ENCODE measurements at places on chromosomes 16 and 17.

- DNase-seq, result no peak
These were observed 3.1 kb downstream of the MINK1 start for GRCh38 chr17:4836221-4836620.

DNA sequence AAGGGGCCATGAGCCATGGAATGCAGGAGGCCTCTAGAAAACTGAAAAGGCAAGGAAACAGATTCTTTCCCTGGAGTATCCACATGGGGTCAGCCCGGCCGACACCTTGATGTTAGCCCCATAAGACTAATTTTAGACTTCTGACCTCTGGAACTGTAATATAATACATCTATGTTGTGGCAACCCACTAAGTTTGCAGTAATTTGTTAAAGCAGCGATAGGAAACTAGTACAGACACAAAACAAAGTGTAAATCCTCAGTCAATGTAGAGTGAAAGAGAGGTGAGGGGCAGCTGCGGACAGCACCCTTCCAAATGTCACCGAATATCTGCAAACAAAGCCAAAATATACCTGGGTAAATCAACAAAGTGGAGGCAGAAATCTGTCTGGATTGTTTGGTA lies 7.2 kb upstream of the SIAH1 start:
- DNase-seq, result no peak

- DNase-seq, result no peak
These were observed 7.8 kb downstream of the SHCBP1 start for GRCh38 chr16:46613352-46613751.

DNA sequence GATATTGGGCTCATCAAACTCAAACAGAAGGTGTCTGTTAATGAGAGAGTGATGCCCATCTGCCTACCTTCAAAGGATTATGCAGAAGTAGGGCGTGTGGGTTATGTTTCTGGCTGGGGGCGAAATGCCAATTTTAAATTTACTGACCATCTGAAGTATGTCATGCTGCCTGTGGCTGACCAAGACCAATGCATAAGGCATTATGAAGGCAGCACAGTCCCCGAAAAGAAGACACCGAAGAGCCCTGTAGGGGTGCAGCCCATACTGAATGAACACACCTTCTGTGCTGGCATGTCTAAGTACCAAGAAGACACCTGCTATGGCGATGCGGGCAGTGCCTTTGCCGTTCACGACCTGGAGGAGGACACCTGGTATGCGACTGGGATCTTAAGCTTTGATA lies 2.6 kb upstream of the HPR start:
- no peak for DNase-seq

DNA sequence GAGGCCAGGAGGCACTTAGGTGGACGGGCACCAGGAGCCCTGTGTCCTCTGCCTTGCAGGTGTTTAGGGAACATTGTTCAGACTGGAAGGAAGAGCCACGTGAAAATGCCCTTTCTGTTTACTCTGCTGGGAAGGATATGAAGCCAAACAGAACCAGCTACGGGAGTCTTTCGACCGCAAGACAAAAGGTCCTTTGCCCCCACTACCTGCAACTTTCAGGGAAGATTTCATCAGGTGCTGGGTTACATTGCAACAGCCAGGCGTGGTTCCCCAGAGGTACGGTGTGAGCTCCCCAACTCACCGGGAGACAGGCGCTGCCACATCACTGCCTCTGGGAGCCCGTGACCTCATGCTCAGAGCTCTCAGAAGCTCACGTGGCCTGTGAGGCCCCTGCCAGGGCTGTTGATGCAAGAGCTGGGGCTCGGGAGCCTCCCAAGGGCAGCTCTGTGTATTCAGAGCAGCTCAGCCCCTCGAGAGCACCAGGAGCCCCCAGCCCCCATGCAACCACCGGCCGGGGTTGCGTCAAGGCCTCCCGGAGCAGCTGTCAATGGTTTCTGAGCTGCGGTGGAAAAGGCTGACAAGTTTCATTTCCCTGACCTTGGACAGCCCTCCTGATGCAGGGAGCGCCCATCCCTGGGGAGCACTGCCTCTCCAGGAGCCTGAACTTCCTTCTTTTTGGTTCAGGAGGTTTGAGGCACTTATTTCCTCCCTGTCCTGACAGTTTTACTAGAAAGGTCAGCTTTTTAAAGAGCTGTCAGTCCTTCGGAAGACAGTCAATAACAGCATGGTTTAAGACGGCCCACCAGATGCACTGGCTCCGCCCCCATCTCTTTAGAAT lies 42.1 kb downstream of the TBC1D16 start:
- no peak for DNase-seq

DNA sequence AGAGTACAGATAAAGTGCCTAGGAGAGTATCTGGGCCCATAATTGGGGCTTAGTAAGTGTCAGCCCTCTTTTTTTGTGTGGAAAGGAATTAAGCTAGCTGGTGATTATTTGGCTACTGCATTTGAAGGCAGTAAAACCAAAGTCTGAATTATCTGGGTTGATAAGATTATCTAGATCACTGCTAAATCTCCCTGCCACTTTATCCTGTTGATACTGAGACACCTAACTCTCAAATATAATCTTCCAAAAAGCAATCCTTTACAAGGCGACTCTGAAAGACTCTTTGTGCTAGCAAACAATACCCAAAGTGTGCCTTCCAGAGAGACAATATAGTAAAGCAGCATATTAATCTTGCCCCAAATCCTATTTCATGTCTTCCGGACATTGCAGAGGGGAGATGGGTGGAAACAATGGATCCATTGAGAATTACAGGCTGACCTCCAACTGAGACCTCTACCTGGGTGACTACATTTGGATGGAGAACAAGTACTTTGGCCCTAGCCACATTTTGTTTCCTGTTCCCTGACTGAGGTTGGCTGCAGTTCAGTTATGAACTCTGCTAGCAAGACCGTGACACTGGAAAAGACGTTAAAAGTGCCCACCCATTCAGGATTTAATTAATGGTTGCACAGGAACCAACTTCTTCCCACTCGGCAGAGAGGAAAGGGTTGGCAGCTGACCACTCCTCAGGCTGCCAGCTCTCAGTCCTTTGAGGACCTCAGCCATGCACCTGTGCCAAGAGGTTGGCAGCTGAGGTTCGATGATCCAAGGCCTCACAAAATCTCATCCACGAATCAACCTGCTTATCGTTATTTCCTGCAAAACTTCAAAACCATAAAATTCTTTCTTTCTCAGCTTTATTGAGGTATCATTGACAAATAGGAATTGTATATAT lies 72.6 kb downstream of the SYCE1L start:
- DNase-seq, result no peak
